ENCODE measurements at places on chromosomes 2 and 18. TPM values are rescaled to one million over a fixed set of nuclear protein-coding genes. Genes with fewer than 3 reads are reported as not detected.

DNA sequence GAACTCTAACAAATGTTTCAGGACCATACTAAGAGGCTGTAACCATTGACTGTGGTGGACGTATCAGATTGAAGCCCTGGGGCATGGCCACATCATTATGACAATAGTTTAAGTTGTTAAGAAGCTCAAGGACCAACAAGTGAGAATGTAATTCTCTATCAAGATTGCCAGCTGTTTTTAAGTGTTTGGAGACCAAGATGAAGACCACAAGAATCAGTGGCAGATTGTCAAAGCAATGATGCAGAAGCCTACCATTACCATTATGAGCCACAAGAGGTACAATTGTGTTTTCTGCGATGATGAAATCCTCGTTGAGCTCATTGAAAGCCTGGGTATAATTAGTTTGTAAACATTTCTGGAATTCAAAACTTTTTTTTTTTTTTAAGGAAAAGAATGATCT, 261.1 kb upstream of the ZEB2 start:
- DNase-seq, result no peak

- DNase-seq, result no peak
These were observed 137.0 kb upstream of the FANCL start for GRCh38 chr2:58378152-58378551.

GRCh38 chr2:144350151-144350802, 169.6 kb downstream of the ZEB2 start:
- no peak for DNase-seq

GRCh38 chr2:5410991-5411700, 281.0 kb upstream of the SOX11 start:
- DNase-seq, result no peak

GRCh38 chr2:131022731-131023130, 70.5 kb downstream of the FAM168B start:
- DNase-seq, result no peak

- no peak for DNase-seq
These were observed 7.4 kb upstream of the MBOAT2 start for GRCh38 chr2:9010866-9011265.

DNA sequence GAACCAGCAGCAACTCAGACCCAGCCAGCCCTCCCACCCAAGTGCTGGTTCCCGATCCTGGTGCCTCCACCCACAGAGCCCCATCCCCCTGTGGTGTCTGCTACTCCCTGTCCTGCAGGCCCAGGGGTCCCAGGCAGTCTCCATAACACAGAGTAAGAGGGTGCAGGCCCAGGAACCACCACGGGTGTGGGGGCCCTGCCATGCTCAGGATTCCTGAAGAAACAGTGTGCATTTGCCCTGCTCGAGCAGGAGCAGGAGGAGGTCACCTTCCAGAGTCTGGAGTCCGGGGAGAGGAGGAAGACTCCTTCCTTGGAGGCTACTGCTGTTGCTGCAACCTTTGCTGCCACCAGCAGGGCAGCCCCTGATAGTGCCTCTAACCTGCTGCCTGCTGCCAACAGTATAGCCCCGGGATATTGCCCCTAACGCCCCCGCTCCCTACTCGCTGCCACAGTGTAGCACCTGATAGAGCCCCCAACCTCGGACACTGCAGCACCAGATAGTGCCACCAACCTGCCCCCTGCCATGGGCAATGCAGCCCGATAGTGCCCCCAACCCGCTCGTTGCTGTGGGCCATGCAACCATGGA, 46.8 kb upstream of the ANKRD62 start:
- no peak for DNase-seq

DNA sequence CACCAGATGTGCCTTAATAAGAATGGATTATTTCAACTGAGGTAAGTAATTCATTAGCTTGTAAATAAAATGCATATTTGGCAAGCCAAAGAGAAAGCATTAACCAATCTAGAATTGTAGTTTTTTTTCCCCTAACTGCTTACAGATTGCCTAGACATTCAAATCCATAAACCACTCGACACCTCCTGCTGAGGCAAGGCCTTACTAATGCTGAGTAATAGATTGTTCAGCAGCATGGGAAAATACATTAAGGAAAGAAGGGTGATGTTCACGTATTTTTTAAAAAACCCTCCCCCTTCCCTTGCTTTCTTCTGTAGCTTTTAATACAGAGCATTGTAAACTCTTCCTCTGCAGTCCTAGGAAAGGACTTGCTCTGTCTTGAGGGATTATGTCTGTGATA, 17.0 kb upstream of the LINC00305 start:
- no peak for DNase-seq

- DNase-seq, result no peak
These were observed 175.1 kb downstream of the FAM210A start for GRCh38 chr18:13551305-13551603.

GRCh38 chr2:223008956-223009355, 43.0 kb upstream of the KCNE4 start:
- DNase-seq, result no peak

DNA sequence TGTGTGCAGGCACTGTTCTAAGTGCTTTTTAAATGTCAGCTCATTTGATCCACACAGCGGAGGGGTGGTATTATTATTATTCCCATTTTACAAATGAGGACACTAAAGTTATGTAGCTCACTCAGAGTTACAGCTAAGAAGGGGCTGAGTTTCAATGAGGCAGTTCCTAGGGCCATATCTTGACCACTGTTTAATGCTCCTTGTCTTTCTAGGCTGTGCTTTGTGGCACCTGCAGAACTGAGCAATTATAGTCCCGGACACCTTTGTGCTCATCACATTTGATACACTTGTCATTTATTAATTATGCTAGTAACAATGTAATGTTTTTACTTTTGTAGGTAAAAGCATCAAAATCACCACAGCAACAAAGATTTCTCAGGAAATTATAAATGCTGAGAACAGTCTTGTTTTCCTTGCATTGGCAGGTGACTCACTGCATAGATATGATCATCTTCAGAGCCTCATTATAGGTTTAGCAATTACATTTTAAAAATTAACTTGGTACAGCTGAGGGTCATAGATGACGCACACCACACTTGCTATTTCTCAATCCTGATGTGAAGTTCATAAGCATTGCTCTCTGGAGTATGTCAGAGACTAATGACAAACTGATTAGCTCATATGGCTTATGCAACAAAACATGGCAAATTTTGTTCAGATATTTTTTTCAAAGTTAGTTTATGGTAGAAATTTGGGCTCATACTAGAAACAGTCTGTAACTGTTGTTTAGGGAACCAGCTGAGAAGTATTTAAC, 366.8 kb downstream of the TGIF1 start:
- no peak for DNase-seq

GRCh38 chr18:52337276-52337675, 2.7 kb upstream of the DCC start:
- no peak for DNase-seq

- no peak for DNase-seq
These were observed 175.9 kb downstream of the SLC4A3 start for GRCh38 chr2:219803294-219803693.

GRCh38 chr18:12858991-12859390, 25.0 kb downstream of the PTPN2 start:
- DNase-seq, result no peak

DNA sequence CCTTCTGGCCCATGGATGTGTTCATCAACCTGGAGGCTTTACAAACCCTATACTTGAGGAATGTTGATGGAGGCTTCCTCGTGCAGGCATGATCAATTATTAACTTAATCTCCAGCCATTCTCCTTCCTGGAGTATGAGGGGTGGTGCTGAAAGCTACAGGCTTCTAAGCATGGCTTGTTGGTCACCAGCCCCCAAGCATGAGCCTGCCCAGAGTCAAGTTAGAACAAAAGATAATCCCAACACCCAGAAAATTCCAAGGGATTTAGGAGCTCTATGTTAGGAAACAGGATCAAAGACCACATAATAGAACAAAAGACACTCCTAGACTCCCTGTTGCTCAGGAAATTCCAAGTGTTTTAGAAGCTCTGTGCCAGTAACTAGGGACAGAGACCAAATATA, 63.1 kb downstream of the FAM171B start:
- DNase-seq, result no peak

DNA sequence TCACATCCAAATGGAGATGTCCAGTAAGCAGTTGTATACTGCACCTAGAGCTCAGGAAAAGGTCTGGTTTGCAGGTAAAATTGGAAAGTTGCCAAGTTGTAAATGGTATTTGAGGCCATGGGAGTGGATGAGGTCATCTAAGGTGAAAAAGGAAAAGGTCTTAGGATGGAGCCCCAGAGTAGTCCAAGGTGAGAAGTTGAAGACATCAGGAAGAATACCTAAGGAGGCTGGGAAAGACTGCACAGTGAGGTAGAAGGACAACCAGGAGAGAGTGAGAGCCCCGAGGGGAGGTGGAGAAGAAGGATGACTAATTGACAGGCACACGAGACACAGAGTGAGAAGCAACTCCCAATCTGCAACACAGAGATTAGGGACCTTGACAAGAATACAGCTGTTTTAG, 10.7 kb downstream of the DPP4 start:
- no peak for DNase-seq

DNA sequence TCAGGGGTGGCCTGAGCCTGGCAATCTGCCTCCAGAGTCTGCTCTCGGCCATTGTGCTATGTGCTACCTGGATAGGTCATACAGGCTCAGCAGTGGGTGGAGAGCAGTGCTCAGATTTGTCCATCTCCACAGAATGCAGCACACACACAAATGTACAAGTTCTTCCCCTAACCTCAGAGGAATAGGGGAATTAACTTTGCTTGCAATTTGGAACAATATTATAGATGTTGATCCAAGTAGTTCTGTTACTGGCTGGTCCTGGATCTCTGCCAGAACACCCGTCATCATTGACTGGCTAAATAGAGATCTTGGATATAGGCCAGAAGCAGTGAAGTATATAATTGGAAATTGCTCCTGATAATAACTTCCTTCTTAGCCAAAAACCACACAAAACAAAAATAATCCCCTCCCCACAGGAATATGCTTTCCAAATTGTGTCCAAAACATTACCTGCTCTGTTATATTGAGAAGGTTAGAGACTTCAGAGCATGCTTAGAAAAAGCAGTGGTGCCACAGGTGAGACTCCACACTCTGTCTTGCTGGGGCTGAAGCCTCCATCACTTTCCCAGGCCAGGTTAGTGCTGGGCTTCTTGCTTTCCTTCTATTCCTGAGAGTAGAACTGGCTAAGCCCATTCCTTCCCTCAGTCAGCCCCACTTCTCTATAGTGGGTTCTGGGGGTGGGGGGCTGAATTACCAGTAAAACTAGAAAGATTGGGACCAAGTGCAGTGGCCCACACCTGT, 38.8 kb downstream of the NCAPH start:
- peak; percentile 31 for DNase-seq

DNA sequence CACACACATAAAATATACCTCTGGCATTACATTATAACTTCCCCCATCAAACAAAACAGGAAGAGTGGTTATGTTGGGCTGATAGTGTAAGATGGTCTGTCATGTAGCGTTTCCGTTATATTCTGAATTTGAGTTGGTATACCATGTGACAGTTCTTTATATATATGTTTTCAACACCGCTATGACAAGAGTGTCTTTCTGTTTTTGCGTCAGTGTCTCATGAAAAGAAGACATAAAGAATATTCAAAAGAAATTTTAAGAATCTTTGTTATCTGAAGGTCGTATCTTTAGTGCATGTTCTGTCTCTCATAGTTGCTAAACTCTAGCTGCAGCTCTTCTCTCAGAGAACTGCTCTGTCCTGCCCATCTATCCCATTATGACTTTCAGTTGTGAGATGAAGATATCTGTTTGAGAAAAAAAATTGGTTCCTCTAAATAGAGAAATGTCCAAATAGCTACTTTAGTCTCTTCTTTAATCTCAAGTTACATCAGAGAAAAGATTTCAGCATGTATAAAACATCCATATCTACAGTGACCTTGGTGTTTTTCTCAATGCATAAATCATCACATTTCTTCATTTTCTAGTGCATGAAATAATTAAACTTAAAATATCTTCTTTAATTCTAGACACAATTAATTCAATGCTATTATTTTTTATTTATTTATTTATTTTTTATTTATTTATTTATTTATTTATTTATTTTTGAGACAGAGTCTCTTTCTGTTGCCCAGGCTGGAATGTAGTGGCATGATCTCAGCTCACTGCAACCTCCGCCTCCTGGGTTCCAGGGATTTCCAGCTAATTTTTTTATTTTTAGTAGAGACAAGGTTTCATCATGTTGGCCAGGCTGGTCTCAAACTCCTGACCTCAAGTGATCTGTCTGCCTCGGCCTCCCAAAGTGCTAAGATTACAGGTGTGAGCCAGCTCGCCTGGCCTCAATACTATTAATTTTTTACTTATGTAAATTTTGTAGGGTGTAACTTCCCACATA, 24.3 kb upstream of the PSME4 start:
- DNase-seq, result no peak

DNA sequence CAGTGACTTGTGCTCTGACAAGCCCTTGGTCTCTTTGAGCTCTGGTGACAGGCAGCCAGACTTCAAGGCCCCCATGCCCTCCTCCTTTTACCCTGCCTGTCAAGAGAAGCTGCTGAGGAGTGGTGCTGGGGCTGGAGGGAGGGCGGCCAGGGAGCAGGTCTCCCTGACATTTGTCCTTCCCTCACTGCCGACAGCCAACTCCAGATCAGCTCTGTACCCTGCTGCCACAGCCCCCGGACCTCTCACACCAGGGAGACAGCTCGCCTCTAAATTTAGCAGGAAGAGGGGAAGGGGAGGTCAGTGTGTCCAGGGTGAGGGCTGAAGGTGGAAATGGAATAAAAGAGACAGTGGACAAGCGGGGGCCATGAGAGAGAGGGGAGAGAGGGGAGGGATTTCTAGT, 155.8 kb downstream of the TDRD15 start:
- DNase-seq, result no peak

DNA sequence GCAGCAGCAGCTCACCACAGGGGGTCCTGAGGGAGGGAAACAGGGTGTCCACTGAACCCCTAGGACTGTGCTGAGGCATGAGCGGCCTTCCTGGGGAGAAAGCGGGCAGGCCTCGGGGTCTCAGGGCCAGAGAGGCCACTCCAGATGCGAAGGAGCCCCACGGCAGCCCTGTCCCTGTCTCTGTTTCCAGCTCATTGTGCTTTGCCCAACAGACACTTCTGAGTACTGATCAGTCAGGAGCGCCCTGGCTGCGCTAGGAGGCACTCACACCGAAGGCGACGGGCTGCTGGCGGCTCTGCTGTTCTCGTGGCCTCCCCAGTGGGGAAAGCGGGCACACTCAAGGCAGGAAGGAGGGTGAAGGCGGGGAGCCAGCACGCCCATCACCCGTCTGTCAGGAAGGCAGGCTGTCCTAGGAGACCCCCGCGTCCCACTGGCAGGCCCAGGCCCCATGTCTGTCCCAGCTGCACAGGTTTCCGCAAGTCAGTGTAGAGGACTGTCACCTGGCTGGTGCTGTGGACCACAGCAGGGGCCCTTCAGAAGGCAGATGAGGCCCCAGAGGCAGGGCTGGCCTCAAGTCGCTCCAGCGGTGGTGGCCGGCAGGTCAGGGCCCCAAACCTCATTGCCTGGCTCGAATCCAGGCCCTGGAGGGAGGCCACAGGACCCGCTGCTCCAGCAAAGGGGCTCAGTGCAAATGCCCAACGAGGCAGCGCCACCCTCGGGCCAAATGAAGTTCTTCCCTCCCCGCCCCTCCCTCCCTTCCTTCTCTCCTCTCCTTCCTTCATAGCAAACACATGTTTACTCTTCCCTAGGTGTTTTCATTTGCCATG, 6.8 kb downstream of the ESPNL start:
- DNase-seq, result no peak

SCN7A gene
- total RNA-seq, result 4.9 TPM

TXNDC2 gene
- not detected for total RNA-seq

DYSF gene
- 1.4 TPM for total RNA-seq

NEURL3 gene
- not detected for total RNA-seq

TLX2 gene
- total RNA-seq, result not detected

TNFRSF11A gene
- 1.1 TPM for total RNA-seq

MSTN gene
- 5.2 TPM for total RNA-seq

REL gene
- total RNA-seq, result 7.8 TPM
